ENCODE measurements at places on chromosomes 11 and 22.

DNA sequence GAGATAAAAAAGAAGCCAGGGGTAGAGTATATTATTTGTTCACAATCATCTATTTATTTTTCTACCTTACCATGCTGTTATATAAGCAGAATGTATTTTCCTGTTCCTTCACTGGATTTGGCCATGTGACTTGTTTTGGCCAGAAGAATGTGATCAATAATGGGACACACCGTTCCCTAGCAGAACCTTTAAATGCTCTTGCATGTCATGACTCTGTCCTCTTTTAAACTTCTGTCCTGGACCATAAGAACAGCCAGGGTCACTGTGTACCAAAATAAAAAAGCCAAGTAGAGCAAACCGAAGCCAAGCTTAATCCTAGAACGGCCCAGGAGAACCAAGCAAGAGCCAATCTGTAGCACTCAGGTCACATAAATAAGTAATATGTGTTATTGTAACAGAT lies 1682.4 kb downstream of the LRRC4C start:
- no peak for DNase-seq

DNA sequence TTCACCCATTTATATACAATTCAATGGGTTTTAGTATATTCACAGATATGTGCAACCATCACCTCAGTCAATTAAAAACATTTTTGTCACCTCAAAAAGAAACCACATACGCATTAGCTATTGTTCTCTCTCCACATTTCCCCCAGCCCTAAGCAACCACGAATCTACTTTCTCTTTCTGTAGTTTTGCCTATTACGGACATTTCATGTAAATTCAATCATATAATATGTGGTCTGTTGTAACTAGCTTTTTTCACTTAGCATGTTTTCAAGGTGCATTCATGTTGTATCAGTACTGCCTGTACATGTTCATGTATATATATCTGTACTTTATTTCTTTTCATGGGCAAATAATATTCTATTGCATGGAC lies 104.7 kb upstream of the RRM1 start:
- no peak for DNase-seq

GRCh38 chr11:30018495-30018894 lies 1.7 kb upstream of the KCNA4 start:
- DNase-seq: no peak

GRCh38 chr11:117855186-117855845 lies 21.1 kb downstream of the FXYD6 start:
- no peak for DNase-seq

GRCh38 chr22:29541845-29542244 lies 11.7 kb downstream of the THOC5 start:
- no peak for DNase-seq

DNA sequence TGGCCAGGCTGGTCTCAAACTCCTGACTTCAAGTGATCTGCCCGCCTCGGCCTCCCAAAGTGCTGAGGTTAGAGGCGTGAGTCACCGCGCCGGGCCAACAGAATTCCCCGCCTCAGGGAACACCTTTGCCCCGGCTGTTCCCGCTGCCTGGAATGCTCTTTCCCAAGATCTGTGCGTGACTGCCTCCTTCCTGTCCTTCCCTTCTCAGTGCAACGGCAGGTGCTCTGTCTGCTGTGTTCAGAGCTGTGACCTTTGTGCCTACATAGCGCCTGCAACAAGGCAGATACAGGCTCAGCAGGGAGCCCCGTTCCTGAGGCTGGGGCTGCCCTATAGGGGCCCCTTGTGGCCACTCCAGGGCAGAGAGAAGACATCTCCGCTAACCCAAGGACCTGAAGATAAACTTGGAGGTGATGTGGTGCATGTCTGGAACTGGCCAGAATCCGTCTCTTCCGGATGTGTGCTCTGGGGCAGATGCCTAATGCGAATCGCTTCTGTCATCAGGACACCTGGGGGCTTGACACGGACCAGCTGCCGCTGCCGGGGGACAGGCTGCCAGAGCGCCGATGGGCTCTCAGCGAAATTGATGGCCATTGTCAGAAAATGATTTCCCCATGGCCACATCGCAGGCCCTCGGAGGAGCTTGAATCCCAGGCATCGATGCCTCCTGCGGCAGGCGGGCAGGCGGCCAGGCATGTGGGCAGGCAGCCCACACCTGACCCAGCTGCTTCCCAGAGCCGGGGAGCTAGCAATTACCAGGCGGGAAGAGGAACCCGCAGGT lies 43.5 kb upstream of the TCF20 start:
- peak; percentile 73 for DNase-seq

DNA sequence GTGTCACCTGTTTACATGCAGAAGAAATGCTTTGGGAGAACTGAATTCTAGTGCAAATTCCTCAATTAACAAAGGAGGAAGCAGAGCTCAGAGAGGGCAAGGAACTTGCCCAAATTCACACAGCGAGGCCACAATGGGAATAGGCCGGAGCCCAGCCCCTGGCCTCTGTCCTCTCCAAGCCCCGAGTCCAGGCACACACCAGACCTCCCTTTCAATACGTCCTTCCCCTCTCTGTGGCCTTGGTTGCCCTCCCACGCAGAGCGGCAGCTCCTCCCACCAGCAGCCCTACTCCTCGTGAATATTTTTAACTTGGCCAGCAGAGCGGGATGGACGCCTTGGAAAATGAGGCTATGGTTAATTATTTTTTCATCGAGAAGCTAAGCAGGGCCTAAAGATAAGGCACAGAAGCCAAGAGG lies 1.6 kb upstream of the CARD10 start:
- no peak for DNase-seq

- no peak for DNase-seq
These were observed 10.5 kb upstream of the NFAM1 start for GRCh38 chr22:42442748-42443147.

DNA sequence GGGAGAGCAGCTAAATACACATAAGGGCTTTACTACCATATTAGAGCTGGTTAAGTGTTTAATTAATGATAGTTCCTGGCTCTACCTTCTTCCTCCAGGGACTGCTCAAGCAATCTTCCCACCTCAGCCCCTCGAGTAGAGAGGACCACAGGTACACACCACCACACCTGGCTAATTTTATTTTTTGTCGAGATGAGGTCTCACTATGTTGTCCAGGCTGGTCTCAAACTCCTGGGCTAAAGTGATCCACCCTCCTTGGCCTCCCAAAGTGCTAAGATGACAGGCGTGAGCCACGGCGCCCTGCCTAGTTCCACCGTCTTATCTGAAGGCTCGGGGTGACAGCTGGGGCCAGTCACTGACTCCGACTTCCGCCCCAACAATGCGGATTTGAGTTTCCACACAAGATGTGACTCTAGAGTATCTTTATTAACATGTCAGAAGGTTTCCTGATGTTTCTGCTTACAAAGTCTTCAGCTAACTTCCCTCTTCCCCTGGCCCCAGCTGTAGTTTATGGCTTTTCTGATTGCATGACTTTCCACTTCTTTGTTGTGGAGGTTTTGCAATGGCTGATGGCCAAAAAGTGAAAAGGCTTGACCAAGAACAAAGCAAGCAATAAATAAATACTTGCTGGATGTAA lies 16.8 kb downstream of the TPST2 start:
- no peak for DNase-seq

DNA sequence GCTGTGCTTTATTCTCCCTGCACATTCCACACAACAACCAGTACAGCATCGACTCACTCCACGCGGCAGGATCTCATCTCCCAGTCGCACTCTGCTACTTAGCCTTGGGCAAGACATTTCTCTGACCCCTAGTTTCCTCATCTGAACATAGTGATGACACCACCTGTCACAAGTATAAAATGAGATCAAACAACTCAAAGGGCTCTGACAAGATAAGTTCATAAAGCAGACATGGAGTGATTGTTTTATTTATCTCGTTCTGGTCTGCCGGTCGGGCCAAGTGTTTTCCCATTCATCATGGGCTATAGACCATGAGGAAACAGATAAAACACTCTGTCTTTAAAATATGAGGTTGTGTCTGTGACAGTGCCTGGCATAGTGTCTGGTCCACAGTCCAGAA lies 35.0 kb downstream of the DSCAML1 start:
- no peak for DNase-seq

GRCh38 chr11:44740967-44741366 lies 14.2 kb downstream of the TSPAN18 start:
- DNase-seq: no peak

DNA sequence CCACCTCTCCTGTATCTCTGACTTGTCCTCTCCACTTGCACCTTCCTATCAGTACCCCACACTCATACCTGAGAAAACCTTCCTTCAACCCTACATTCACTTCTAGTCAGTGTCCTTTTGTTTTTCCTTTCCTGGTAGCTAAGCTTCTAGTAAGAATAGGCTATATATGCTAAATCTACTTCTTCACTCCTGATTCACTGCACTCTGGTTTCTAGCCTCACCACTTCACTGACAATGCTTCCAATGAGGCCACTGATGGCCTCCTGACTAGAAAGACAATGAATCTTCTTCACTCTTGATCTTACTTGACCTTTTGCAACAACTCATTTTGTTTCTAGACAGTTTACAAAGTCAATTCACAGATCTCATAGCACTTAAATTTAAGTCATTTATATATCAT lies 52.0 kb downstream of the RELT start:
- no peak for DNase-seq

DNA sequence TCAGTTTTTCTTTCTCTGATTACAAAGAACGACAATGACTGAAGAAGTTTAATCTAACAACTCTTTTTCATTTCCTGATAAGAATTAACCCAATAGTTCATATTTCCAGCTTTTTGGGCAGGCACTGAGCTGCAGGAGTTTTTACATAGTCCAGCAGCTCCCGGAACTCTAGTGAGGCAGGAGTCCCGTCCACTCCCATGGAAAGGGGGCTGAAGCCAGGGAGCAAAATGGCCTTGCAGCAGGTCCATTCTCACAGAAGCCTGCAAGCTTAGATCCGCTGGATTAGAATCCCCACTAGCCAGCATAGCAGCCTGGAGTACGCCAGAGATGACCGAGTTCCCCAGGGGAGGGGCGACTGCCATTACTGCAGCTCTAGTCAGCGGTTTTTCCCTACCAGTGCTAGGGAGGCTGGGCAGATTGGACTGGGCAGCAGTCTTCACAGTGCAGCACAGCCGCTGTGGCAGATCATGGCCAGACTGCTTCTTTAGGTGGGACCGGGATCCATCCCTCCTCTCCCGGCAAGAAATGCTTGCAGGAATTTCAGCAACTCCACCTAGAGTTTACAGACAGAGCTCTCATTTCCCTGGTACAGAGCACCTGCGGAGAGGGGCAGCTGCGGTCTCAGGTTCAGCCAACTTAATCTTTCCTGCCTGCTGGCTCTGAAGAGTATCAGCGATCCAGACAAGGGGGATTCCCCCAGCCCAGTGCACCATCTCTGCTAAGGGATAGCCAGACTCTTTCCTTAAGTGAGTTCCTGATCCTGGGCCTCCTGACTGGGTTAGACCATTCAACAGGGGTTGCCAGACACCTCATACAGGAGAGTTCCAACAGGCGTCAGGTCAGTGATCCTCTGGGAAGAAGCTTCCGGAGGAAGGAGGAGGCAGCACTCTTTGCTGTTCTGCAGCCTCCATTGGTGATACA lies 742 bp upstream of the CASP4 start:
- DNase-seq: peak; percentile 59

- peak; percentile 47 for DNase-seq
These were observed 4.2 kb downstream of the GRAMD1B start for GRCh38 chr11:123434262-123434661.

DNA sequence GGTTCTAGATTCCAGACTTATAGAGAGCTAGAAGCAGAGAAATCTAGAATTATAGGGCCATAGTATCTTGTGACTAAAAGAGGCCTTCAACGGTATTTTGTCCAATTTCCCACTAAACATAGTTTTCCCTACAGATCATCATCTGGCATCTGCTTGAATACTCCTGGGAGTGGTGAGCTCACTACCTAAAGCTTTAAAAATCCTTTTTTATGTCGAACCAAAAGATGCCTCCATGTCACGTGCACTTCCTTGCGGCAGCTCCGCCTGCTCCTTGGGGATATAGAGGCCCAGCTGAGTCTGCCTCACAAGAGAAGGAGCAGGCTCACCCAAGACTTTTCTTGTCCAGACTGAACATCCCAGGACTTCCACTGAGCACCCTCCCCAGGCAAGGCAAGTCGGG lies 4.3 kb upstream of the MB start:
- DNase-seq: no peak

- DNase-seq: peak; percentile 58
These were observed 460.0 kb downstream of the BUD13 start for GRCh38 chr11:116312570-116313391.

DNA sequence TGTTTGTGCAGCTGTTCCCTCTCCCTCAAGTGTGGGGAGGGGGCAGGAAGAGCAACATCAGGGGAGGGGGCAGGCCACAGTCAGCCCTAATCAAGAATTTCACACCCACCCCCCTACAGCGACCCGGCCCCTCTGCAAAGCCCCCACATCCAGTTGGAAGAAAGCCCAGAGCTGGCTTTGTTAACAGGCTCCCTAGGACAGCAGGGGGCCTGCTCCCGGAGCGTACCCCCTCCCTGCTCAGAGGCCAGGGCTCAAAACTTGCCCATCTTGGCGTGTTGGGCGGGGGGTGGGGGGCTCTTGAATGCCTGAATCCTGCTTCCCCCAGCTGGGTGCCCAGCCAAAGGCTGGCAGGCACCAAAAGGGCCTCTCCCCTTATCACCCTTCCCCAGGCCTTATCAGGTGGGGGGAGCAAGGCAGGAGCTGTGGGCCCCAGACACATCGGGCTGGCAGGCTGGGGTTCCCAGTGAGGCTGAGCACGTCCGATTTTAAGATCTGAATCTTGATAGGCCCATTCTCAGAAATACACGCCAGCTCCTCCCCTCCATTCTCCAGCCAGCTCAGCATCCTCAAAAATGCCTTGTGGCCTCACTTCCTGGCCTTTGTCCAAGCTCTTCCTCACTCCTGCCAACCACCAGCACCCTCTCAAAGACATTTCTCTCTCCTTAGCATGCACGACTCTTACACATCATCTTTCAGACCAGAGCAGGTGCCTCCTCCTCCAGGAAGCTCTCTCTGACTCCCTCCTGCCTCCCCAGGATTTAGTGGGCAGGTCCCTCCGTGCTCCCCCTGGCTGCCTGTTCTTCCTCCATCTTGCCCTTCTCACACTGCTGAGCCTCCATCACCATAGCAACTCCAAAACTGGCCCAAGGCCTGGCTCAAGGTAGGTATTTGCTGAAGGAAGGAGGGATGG lies 384.8 kb downstream of the MN1 start:
- no peak for DNase-seq

GRCh38 chr11:39236916-39237315 lies 2222.5 kb downstream of the LRRC4C start:
- no peak for DNase-seq

- no peak for DNase-seq
These were observed 60.2 kb downstream of the PDE2A start for GRCh38 chr11:72613977-72614376.

- DNase-seq: no peak
These were observed 29.7 kb upstream of the TEF start for GRCh38 chr22:41352058-41352457.

GRCh38 chr22:36928196-36928595 lies 14.8 kb downstream of the CSF2RB start:
- no peak for DNase-seq

All from WERI-Rb-1 (cell line).